Hippocampal formation (tissue), 2 donors: ENCODE measurements at places on chromosomes 3 and 15.

GRCh38 chr15:50186090-50186489 lies 4.1 kb downstream of the SLC27A2 start:
- DNase-seq: no peak

- no peak for DNase-seq
Observed at GRCh38 chr3:193728429-193729087, 135.6 kb downstream of the OPA1 start.

GRCh38 chr15:92061511-92062195 lies 208.1 kb downstream of the SLCO3A1 start:
- DNase-seq: no peak

DNA sequence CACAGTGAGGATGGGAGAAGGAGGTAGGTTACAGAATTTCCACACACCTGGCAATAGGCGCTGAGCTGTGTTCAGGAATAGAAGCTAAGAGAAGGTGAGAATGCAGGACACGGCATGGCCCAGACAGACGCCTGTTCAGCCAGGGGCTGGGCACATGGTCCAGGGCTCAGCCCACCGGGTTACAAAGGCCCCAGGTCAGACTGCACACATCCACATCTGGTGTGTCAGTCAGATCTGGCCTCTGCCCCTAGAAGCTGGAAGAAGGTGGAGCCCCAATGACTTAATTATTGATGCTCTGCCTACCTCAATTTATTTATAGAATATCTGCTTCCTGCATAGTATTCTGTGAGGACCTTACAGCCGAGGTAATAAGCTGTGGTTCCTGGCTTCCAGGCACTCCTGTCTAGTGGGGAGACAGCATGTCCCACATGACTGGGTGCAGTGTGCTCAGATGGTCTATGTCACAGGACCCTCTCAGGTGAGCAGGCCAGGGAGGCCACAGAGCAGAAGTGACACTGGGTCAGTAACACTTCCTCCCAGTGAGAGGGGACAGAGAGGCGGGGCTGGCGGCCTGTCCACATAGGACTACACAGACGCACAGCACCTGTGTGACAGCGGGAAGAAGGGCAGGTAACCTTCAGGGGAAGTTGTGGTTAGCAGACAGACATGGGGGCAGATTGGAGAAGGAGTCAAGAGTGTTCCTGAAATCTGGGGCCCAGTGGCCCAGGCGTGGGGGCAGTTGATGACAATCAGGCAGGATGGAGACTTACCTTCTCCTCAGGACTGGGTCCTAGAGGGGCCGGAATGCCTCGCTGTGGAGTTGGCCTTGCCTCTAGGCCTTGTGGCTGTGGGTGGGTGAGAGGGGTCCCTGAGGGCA lies 38.6 kb upstream of the PLXNA1 start:
- no peak for DNase-seq

DNA sequence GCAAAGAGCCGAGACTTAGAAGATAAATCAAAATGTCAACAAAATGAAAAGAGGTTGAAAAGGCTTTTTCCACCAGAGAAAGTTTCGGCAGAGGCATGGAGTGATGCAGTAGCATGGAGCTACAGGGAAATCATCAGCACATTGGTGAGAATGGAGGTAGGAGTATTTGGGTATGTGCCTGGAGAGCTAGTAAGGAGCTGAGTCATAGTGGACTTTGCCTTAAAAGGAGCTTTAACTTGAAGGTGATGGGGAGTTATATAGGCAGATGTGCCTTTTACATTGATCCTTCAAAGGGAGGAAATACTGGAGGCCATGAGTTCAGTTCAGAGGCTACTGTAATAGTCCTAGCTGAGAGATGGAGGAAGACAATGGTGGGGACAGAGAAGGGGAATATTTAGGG lies 44.3 kb downstream of the IL5RA start:
- DNase-seq: no peak

GRCh38 chr3:114363554-114364202 lies 69.8 kb downstream of the TIGIT start:
- no peak for DNase-seq

DNA sequence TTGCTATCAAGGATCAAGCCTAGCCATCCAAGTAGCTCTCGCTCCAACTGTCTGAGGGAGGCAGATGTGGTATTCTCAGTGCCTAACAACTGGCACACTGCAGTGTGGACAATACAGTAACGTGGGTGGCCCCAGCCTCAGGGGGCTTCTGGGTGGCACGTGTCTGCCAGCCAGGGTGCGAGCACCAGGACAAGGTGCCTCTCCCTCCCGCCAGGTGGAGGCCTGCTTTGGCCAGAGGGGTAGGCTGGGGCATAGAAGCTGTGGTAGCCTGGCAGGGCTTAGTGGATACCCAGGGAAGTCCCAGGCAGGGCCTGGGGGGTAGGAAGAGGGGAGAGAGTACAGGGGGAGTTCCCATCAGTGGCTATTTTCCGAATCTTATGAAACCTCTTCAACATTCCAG lies 234.0 kb downstream of the PLCL2 start:
- DNase-seq: no peak

GRCh38 chr15:47968593-47968992 lies 152.2 kb upstream of the SLC24A5 start:
- no peak for DNase-seq

DNA sequence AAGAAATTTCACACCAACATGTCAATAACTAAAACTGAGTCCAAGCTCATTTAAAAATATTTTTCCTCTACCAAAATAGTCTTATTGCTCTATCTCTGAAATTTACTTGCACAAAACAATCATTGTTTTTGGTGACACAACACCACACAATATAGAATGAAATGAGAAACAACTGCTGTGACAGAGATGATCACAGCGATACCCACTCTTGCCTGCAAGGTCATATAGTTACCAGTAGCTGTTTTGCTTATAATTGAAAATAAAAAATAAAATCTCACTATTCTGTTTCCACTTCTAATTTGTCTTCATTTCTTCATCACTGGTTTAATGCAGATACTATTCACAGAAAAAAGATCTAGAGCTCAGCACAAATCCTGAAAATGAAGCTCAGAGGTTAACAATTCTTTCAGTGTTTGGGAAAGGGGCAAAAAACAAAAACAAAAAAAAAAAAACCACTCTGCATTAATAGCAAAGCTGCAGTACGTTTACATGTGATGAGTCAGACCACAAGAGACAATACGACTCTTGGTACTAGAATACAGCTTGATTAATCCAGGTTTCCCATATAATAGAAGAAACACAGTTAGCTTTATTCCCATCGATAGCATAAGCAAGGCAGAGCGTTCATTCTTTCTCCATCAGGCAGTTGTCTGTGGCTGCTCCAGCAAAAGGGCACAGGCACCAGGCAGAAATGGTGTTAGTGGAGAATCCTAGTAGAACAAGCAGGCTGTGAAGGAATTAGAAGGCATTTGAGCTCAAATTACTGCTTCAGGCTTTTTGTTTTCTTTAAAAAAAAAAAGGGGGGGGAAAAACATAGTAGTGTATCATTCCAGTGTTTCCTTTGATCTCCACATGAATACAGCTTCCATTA lies 773 bp downstream of the ANKRD28 start:
- peak; percentile 34 for DNase-seq

DNA sequence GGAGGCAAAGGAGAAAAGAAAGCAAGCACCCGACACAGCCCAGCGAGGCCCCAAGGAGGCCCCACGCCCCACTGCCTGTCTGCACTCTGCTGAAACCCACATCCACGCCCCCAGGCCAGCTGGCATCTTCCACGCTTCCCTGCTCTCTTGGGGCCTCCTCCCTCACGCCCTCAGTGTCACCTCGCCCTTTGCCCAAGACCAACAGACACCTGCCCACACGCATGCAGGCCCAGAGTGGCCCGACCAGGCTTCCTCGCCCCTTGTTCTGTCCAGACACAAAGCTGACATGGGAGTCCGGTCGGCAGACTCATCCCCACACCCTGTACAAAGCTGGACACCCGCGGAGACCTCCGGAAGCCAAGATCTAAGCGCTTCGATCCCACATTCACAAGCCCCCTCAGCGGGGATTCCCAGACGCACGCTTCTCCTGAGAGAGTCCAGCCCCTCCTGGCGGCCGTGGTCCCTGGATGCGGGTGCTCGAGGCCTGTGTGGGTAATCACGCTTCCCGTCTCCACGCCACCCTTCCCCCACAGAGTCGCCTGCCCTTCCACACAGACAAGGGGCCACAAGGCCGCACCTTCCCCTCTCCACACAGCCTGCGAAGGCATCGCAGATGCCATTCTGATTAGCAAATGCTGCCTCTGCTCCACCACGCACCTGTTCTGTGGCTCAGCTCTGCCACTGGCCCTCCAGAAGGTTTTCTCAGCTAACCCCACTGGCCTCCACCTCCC lies 176.6 kb downstream of the XXYLT1 start:
- no peak for DNase-seq

GRCh38 chr3:13671482-13672233 lies 122.7 kb downstream of the FBLN2 start:
- DNase-seq: no peak

DNA sequence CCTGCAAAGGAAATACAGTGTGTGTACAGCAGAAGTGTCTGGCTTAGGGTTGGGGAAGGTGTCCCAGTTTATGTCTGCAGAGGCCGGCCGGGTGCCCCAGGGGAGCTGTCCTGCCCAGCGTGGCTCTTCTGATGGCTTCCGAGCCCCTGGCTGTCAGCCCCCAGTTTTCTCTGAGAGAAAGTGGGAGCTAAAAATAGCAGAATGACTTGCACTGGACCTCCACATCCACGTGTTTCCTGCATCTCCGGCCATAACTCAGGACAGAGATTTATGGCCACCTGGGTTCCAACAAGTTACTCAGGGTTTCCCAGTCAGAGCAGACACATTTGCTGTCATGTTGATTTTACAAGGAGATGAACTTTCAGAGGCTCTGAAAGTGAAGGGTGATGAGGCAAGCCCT lies 192.0 kb downstream of the ATP10A start:
- no peak for DNase-seq

GRCh38 chr3:177852001-177852807 lies 654.9 kb upstream of the TBL1XR1 start:
- no peak for DNase-seq

GRCh38 chr15:38367476-38367875 lies 86.5 kb upstream of the FAM98B start:
- DNase-seq: no peak

DNA sequence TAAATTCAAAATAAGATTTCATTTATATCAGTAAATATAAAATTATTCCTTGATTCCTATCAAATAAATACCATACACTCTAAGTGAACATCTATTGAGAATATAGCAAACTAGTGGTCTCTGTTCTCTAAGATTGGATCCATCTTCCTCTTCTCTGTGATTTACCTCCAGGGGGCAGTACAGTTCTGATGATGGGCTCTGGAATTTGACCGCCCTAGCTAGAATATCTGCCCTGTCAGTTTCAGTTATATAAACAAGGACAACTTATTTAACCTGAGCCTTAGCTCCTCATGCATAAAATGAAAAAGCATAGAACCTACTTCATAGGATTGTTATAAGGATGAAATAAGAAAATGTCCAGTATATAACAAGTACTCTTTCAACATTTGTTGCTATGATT lies 171.1 kb upstream of the CCDC54 start:
- DNase-seq: peak; percentile 73

GRCh38 chr3:43013256-43013655 lies 34.1 kb downstream of the GASK1A start:
- no peak for DNase-seq

GRCh38 chr3:64235605-64236004 lies 10.3 kb upstream of the PRICKLE2 start:
- no peak for DNase-seq

GRCh38 chr15:74216949-74217348 lies 14.4 kb upstream of the STRA6 start:
- no peak for DNase-seq
